ENCODE measurements at places on chromosomes 12 and 14.

GRCh38 chr12:62834971-62835547 lies 99.9 kb downstream of the PPM1H start:
- DNase-seq = peak; percentile 47

DNA sequence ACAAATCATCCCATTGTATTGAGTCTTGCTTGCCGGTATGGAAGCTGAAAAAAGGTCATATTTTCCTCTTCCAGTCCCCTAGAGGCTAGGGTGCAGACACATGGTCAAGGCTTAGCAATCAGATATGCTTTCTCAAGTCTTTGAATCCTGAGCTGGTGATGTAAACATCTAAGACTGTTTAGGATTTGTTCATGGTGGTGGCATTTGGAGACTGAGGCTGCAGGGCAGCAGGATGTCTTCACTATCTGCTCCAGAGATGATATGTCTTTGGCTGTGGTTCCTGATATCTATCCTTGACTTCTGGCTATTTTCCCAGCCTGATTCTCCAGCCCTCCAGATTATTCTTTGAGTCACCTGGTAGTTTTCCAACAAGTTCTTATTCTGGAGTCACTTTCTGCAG lies 50.5 kb upstream of the DACT1 start:
- peak; percentile 16 for DNase-seq

GRCh38 chr14:74974364-74975058 lies 19.1 kb upstream of the PGF start:
- peak; percentile 47 for DNase-seq

DNA sequence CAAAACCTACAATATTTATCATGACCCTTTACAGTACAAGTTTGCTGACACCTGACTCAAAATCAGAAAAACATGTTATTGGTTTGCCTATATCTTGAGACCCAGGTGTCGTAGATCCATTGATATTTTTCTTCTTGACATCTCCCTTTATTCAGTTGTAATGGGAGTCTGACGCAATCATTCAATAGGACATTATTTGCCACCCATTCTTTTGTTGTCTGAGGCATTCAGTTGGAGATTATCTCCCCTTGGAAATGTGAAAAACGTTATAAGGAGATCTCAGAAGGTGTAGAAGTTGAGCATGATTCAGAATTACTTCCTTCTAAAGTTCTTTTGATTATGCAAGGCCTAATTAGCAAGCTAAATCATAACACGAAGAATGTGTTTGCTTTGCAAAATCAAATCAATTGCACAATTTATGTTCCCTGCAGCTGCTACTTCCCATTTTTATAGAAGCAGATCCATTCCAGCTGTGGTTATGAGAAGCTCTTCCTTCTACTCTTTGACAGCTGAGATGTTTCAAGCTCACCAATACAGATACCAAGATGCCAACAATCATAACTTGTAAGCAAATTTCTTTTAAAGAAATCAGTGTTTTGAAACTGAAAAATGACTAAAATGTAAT lies 228.2 kb upstream of the SYT1 start:
- DNase-seq = peak; percentile 54

DNA sequence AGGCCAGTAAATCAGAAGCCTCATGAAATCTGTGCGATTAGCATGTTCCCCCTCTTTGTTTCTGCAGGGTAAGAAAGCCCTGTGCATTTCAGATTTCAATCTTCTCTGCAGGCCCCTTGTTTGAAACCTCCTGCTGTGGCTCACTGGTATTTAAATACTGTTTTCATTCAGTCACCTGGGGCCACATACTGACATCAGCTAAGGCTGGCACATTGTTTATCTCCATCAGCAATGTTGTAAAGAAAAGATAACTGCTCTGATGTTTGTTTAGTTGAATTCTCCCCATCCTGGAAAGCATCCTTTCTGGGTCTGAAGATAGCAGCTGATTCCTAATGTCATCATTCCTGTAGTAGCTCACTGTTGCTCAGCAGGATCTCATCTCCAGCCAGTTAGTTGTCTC lies 554.9 kb downstream of the NRXN3 start:
- no peak for DNase-seq

DNA sequence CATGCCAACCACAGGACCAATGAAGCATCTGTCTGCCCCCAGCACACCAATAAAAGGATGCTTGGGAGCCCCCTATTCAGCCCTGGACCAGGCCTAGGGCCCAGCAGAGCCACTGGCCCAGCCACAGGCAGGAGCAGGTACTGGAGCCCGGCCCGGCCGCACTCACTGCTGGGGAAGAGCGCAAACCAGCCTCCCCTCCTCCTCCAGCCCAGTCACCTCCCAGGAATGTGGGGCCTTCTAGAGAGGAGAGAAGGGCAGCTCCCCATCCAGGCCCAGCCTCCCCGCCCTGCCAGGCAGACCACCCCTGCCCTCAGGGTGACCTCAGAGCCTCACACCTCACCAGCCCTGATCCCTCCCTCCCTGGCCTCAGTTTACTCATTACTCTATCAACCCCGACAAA lies 56.2 kb downstream of the CCNK start:
- peak; percentile 67 for DNase-seq

GRCh38 chr12:124132530-124132929 lies 159.5 kb downstream of the ZNF664 start:
- DNase-seq = no peak

DNA sequence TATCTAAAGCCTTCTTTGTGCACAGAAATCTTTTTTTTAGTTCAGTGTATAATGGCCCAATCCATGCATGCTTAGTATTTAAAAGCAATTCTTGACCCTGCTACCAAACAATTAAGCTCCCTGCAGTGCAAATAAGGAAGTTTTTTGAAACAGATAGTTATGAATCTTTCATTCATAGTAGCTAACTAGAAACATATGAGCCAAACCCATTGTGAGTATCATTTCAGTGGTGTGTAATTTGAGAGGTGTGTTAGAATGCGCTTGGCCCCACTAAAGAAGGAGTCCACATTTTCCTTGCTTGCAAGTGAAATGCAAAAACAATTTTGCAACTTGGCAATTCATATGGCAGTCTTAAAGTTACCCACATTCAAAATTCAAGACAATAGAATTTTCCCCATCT lies 14.4 kb downstream of the EPS8 start:
- DNase-seq = peak; percentile 38

DNA sequence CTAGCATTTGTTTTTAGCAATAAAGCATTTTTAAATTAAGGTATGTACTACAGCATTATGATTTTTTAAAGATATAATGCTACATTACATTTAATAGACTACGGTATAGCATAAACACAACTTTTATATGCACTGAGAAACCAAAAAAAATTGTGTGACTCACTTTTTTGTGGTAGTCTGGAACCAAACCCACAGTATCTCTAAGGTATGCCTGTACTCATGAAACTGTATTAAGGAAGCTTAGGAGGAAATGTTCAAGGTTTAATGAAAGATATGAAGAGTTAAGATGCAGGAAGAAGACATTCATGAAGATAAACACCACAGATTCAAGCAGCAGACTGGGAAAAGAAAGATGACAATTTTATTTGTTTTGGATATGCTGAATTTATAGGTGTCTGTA lies 51.7 kb downstream of the PPP1R12A start:
- DNase-seq = no peak

GRCh38 chr12:68750506-68750905 lies 4.5 kb downstream of the SLC35E3 start:
- DNase-seq = no peak

- DNase-seq = no peak
Measured at GRCh38 chr12:124995200-124995961, 1.9 kb downstream of the BRI3BP start.

- DNase-seq = peak; percentile 77
Measured at GRCh38 chr14:20690848-20691640, 2.5 kb downstream of the ANG start.

GRCh38 chr14:104131968-104132732 lies 6.2 kb upstream of the KIF26A start:
- no peak for DNase-seq

DNA sequence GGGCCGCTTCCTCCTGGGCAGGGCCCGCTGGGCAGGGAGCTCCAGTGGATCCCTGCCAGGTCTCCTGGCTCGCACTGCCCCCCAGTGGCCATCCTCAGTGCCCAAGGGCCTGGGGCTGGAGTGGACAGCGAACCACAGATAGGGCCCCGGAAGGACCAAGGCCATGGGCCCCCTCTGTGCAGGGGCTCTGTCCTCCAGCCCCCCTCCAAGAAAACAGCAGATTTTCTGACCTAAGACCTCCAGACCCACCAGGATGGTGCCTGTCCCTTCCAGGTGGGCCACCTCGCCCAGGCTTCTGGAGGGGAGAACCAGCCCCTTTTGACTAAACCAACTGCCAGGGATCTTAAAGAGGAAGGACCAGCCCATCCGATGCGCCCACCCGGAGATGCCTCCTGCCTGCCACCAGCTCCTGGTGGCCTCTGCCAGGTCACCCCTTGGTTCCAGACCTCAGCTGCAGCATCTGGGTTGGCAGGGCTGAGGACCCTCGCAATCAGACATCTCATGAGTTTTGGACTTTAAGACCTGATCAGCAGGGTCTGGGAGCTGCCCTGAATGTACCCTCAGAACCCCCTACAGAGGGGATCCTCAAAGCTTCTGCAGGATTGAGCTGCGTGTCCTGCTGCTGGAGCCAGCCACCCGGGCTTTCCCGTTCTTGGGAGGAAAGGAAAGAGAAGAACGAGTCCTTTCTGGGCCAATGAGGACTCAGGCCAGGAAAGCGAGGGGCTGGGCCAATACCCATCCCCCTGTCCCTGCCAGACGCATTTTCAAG lies 325.8 kb upstream of the DIO3 start:
- peak; percentile 8 for DNase-seq

DNA sequence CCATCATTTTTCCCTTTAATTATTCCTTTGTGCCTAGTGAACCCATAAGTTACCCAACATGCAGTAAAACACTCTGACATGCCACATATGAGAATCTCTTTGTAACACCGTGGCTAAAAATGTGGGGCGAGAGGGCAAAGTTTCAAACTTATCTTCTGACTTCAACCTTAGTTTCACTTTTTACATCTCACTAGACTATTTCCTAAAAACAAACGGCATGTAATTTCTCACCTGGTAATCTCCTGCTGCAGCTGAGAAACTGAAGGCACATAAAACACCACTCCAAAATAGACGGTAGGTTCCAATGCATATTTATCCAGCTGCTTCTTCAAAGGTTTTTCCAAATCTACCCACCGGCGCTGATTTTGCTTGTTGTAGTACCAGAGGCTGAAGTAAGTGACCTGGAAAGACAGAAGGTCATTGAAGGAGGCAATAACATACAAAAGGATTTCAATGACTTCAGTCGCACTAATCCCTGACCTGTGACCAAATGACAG lies 37.9 kb downstream of the PTPN21 start:
- no peak for DNase-seq

DNA sequence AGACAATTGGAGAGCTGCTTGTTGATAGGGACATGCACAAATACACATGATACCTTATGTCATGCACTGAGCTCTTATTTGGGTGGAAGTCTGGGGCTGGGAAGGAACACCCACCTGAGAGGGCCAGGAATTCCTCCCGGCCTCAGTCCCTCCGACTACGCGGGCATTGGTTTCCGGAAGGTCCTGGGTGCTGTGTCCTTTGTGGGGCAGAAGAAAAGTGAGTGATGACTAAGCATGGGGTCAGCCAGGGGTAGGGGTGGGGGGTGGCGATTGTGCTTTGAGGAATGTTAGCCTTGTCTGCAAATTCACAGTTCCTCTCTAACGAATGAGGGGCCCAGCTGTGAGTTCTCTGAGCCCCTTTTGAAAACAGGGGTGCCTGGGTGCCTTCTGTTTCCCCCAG lies 798 bp downstream of the CELA1 start:
- no peak for DNase-seq
